Mesenchymal stem cell (in vitro differentiated cells and primary cell): ENCODE measurements at places on chromosomes 1 and 21.

- DNase-seq: no peak
Observed at GRCh38 chr1:17890056-17890814, 135.1 kb downstream of the ACTL8 start.

DNA sequence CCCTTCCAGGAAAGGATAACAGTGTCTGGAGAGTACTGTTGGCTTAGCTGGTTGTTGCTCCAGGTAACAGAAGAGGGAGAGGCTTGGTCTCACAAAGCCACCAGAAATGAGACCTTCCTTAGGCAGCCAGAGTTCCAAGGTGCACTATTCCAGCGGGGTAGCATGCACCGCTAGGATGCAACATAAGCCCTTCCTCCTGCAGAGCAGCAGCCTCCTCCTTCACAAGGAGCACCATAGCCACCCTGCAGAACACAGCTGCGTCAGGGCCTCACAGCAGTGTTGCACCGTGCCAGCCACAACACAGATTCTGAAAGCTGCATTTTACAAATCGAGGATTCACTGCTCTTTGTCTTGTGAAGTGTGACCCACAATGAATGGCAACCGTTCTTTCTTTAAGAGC, 142.0 kb downstream of the CLIC6 start:
- no peak for DNase-seq

GRCh38 chr1:41073971-41074370, 52.4 kb upstream of the SLFNL1 start:
- DNase-seq: peak; percentile 65

DNA sequence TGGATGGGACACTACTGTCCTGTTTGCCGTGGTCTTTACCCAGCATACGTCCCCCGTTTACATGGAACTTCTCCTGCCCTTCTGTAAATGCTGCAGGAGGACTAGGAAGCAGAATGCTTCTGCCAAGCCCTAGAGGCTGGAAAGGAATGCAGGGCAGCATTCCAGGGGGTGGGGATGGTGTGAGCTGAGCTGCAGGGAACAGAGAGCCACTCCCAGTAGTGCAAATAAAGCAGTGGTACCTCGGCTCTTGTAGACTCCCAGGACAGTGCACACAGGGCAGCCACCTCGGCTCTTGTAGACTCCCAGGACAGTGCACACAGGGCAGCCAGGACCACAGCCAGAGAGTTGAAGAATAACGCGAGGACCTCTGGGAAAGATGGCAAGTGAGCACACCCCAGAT, 35.4 kb downstream of the PTPRU start:
- peak; percentile 52 for DNase-seq
